Activated naive CD4-positive, alpha-beta T cell treated with anti-CD3 and anti-CD28 coated beads for 36 hours (primary cell): ENCODE measurements at places on chromosomes 1 and 21.

GRCh38 chr21:17688912-17689874 lies 76.5 kb upstream of the BTG3 start:
- DNase-seq, result peak; percentile 74

DNA sequence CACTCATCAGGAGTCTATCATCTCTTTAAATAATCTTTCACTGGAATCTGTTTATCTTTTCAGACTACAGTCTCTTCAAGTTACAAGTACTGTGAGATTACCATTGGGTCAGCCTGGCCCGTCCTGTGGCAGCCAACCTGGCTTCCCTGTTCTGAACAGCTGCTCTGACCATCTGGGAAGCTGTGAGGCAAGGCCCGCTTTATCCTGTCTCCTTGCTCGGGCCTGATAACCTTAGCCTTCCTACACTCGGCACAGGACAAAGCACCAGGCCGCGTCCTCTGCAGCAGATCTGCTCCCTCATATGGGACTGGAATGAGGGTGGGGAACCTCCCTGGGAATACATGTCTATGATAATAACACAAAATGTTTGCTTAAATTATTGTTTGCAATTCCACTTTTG lies 113.3 kb downstream of the PTPN14 start:
- no peak for DNase-seq

- peak; percentile 39 for DNase-seq
Measured at GRCh38 chr1:228471762-228472398, 15.3 kb upstream of the RNF187 start.

DNA sequence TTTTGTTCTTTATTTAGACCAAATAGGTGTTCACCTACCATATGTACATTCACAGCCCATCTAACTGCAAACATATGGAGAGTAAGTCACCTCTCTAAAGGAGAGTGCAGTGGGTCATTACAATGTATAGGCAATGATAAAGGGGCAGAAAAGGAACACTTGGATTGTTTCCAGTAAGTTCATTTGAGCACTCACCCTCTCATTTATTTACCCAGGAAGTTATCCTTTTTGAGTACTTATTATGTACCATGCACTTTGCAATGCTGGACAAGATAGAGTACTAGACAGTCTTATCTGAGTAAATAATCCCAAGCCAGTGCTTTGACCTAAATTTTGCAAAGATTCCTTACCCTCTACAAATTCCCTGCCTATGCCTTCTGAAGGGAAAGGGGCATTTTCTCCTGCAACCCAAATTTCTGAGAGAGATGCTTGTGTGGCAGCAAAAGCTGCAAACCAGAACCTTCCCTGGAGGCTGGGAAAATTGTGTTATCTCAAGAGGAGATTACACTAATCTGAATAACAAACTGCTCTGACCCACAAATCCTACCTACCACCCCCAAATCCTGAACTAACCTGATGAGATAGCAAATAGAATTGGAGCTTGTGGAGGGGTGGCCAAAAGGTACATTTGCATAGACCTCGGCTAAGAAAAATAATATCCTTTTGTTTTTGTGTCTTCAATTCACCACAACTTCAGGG lies 18.6 kb upstream of the RGS8 start:
- no peak for DNase-seq

DNA sequence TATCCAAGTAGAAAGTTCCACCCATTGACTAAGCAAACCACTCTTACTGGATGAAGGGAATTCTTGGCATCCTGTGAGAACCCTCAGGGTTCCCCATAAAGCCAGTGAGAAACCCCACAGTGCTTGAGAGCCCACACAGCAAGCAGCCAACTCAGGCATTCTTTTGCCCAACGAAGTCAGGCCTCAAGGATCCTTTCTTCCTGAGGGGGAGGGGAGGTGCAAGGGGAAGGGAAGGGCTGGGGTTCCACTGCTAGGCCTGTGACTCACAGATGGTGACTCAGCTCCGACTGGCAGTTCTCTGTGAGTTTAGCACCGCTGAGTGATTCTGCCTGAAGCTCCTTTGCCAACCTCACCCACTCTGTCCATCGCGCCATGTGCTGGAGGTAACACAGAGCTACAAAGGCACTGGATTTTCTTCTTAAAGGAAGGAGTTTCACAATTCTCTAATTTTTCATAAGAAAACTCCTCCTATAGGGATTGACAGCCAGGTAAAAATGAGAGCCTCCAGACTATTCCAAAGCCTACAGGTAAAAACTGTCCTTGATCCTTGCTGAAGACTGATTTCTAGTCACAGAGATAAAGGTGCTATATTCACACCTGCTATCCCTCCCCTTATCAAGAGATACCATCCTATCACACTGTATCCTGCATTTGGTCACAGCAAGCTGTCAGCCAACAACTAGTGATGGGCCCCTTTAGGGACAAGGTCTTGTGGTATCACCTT lies 4.8 kb downstream of the ENO1 start:
- peak; percentile 94 for DNase-seq

GRCh38 chr1:60033066-60033465 lies 40.5 kb downstream of the C1orf87 start:
- DNase-seq, result no peak

- no peak for DNase-seq
Measured at GRCh38 chr1:160237558-160237957, 24.8 kb downstream of the DCAF8 start.

DNA sequence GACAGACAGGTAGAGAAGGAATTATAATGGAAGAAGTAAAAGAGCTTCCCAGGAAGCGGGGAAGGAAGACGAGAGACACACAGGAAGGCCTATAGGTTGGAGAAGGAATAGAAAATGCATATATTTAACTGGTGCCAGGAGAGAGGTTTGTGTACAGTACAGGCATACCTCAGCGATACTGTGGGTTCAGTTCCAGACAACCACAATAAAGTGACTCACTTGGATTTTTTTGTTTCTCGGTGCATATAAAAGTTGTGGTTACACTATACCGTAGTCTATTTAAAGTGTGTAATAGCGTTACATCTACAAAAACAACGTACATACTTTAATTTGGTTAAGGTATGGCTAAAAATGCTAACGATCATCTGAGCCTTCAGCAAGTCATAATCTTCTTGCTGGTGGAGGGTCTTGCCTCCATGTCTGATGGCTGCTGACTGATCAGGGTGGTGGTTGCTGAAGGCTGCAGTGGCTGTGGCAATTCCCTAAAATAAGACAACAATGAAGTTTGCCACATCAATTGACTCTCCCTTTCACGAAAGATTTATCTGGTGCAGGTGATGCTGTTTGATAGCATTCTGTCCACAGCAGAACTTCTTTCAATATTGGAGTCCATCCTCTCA lies 16.0 kb downstream of the YARS1 start:
- peak; percentile 68 for DNase-seq

DNA sequence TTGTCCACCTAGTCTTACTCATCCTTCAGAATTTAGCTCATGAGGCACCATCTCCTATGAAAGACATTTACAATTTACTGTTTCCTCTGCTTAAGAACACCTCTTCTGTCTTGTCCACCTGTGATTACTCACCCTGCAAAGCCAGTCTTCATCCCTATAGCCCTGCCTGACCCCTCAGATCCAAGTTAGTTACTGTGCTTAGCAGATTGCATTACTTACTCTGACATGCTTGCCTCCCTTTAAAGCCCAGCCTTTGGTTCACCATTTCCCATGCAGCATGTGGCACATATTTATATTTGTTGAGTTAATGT lies 60.9 kb upstream of the VCAM1 start:
- DNase-seq, result no peak

GRCh38 chr1:1990222-1990621 lies 13.4 kb downstream of the CFAP74 start:
- no peak for DNase-seq

GRCh38 chr21:36470294-36470693 lies 9.6 kb downstream of the CLDN14 start:
- DNase-seq, result no peak

- peak; percentile 2 for DNase-seq
Measured at GRCh38 chr1:156497078-156497742, 3.4 kb downstream of the MEF2D start.

GRCh38 chr1:205665201-205666045 lies 14.9 kb downstream of the SLC45A3 start:
- no peak for DNase-seq

- DNase-seq, result no peak
Measured at GRCh38 chr1:210596641-210597040, 267.9 kb downstream of the HHAT start.

GRCh38 chr1:211133836-211134669 lies at the start of gene KCNH1:
Gene KCNH1 (minus strand): TSS chr1:211134148. CDS start chr1:211133945, 203 bp downstream.
- peak; percentile 90 for DNase-seq

DNA sequence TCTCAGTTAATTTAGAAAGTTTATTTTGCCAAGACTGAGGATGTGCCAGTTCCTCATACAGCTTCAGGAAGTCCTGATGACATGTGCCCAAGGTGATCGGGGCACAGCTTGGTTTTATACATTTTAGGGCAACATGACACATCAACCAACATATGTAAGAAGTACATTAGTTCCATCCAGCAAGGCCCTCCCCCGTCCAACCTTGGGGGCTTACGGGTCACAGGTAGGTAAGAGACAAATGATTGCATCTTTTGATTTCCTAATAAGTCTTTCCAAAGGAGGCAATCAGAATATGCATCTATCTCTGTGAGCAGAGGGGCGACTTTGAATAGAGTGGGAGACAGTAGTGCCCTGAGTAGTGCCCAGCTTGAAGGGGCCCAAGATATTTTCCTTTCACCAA lies 19.6 kb upstream of the HAO2 start:
- no peak for DNase-seq

- peak; percentile 60 for DNase-seq
Measured at GRCh38 chr1:111032295-111032897, 68.7 kb upstream of the LRIF1 start.

GRCh38 chr1:2189459-2190425 lies 4.8 kb downstream of the FAAP20 start:
- DNase-seq, result peak; percentile 95

DNA sequence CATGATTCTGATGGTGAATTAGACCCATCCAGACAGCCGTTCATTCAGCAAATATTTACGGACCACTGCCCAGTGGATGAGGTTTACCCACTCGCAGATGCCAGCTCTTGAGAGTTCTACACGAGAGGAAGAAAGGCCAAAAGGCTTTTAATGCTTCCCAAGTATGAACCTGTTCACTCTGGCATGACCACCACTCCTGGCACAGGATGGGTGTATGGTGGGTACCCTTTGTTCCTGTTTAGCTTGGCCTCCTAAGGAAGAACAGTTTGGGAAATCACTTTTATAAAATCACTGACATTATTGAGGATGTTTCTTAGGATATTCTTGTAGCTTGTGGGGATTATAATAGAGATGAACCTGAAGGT lies 67.2 kb downstream of the HMGB4 start:
- no peak for DNase-seq

GRCh38 chr1:87451229-87451920 lies 122.7 kb downstream of the LMO4 start:
- no peak for DNase-seq

DNA sequence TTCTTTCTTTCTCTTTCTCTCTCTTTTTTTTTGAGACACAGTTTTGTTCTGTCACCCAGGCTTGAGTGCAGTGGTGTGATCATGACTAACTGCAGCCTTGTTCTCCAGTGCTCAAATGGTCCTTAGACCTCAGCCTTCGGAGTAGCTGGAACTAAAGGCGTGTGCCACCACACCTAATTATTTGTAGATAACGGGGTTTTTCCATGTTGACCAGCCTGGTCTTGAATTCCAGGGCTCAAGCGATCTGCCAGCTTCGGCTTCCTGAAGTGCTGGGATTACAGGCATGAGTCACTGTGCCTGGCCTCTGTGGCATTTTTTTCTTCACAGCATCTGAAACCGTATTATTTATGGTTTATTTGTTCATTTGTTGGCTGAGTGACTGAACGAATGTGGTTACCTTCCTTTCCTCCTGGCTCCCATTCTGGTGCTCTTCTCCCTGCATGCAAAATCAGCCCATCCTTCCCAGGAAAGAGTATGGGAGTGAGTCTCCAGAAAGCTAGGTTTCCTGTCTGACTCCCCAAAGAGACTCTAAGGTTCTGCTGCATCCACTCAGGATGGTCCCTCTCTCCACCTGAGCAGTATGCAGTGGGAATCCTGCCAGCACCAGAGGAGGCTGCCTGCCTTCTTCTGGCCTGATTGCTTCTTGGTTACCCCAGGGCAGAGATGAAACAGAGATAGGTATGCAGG lies 155.0 kb upstream of the BEND5 start:
- DNase-seq, result no peak

DNA sequence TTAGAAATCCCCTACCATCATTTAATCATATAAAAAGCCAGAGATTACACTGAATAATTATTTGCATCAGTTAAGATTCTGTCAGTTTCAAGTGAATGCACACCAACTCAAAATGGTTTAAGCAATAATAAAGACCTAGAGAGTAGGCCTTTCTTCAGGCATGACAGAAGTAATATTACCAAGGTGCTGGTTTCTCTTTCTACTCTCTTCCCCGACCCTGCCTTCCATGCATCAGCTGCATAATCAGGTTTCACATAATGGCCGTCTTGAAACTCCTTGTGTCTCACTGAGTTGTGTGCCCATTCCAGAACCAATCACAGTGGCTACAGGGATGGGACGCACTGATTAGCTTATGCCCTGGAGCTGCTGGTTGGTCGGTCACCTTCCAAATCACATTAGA lies 103.5 kb upstream of the SERTAD4 start:
- no peak for DNase-seq

- DNase-seq, result no peak
Measured at GRCh38 chr1:39272798-39273469, 68.4 kb downstream of the MACF1 start.

GRCh38 chr1:6580119-6580592 lies 362 bp downstream of the ZBTB48 start:
- no peak for DNase-seq

- DNase-seq, result no peak
Measured at GRCh38 chr21:14466715-14467114, 79.4 kb downstream of the SAMSN1 start.

DNA sequence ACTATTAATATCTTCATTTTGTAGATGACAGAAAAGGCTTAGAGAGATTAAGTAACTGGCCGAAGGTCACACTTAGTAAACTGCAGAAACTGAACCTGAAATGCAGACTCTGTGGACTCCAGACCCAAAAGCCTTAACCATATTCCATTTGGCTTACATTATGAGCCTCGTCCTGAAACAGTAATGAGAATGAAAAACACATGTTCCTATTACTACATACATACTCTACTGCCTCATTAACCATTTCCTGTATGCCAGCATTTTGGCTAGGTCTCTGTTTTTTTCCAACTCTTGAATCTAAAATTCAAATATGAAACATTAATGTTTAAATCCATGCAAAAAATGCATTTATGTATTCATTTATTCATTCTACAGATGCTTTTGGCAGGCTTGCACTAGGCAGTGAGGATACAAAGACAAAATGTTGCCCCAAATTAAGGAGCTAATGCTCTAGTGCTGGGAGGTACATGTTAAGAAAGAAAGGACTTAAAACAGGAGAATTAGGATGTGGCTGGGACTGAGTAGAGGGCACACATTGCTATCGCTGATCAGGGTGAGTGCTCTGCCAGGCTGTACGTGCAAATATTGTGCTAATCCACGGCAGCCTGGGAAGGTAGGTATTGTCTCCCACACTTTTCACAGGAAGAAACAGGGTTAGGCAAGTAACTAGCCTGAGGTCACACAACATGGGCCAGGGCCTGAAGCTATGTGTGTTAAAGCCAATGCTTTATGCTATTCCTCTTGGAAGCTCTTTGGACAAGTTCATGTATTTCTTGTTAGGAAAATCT lies 14.0 kb downstream of the DEGS1 start:
- no peak for DNase-seq
